ENCODE measurements at places on chromosomes 6 and 20. TPM values are rescaled to one million over a fixed set of nuclear protein-coding genes. Genes with fewer than 3 reads are reported as not detected.

DNA sequence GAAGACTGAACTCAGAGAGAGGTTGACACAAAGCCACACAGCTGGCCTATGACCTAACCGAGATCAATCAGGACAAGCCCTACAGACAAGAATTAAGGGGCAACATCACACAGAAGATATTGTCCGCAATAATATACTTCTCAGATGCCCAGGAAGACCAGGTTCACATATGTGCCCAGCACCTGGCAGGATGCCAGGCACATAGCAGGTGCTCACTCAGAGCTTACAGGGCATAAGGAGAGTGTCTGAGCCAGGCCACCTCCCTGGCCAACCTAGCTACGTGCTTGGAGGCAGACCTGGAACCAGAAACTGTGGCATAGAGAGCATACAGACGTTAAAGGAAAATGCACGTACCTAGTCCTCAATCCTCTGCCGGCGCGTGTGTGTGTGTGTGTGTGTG lies 87.0 kb upstream of the LRFN2 start:
- no peaks in the 10 kb centered on the region for H3K4me1 ChIP-seq
- no peaks in the 10 kb centered on the region for H3K36me3 ChIP-seq
- no peak overlapping the region for H3K4me3 ChIP-seq

DNA sequence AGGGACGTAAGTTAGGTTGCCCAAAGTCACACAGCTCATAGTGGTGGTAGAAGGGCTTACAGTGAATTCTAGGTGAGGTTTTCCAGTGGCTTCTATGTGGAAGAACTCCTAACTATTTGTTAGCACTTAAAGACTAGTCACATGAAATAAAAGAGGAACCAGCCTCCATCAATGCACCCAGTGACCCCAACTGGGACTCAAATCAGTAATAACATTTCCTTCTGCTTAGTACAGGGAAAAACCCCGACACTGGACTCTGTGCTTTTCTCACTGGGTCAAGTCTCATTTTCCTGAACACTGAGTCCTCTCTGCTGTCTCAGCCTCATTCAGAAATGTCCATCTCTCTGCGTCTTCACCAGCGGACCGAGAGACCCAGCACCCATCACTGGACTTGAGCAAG lies 89.2 kb downstream of the SLC22A23 start:
- no peaks in the 10 kb centered on the region for H3K27me3 ChIP-seq
- H3K4me3 ChIP-seq: no peak overlapping the region
- H3K36me3 ChIP-seq: no peaks in the 10 kb centered on the region
- no peak overlapping the region for H3K27ac ChIP-seq
- DNase-seq: no peak
- H3K4me1 ChIP-seq: peaks cover 3% of the 10 kb centered on the region

- no peaks in the 10 kb centered on the region for H3K27me3 ChIP-seq
- H3K27ac ChIP-seq: no peak overlapping the region
- H3K4me1 ChIP-seq: peaks cover 14% of the 10 kb centered on the region
- H3K4me3 ChIP-seq: no peak overlapping the region
Observed at GRCh38 chr20:53406580-53406979, 187.1 kb downstream of the ZNF217 start.

DNA sequence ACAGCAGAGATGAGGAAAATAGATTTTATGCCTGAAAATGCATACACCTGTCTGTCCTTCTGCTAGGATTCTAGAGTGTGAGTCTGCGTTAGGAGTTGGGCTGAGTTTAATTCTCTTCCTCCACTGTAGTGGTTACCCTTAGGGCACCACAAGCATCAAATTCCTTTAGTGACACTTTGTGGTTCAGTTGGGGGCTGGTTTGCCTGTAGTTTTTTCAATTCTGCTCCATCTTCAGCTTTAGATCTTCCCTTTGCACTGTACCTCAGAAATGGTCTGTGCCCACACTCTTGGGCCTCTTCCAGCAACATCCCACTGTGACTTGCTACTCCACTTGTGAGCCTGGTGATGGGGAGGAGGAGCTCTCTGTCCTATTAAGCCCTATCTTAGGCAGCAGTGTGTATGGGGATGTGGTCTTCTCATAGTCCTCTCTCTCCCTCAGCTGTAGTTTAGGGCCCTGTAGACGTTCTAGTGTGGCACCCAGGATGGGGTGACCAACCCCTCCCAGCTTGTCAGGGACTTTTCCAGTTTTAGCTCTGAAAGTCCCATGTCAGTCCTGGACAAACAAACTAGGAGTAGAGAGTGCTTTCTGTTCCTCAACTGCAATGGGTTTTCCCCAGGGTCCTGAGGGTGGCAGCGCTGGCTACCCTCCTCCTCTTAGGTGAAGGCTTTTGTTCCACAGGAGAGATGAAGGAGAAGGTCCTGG lies 19.7 kb upstream of the OGFRL1 start:
- no peaks in the 10 kb centered on the region for H3K36me3 ChIP-seq
- no peak overlapping the region for H3K27ac ChIP-seq
- H3K4me1 ChIP-seq: no peaks in the 10 kb centered on the region
- no peak overlapping the region for H3K4me3 ChIP-seq
- no peaks in the 10 kb centered on the region for H3K27me3 ChIP-seq

GRCh38 chr6:157014871-157015270 lies 237.7 kb downstream of the ARID1B start:
- H3K4me3 ChIP-seq: no peak overlapping the region
- no peaks in the 10 kb centered on the region for H3K36me3 ChIP-seq
- no peak for DNase-seq
- H3K27ac ChIP-seq: no peak overlapping the region
- peaks cover 10% of the 10 kb centered on the region for H3K4me1 ChIP-seq

CST4 gene
- not detected for total RNA-seq

DNA sequence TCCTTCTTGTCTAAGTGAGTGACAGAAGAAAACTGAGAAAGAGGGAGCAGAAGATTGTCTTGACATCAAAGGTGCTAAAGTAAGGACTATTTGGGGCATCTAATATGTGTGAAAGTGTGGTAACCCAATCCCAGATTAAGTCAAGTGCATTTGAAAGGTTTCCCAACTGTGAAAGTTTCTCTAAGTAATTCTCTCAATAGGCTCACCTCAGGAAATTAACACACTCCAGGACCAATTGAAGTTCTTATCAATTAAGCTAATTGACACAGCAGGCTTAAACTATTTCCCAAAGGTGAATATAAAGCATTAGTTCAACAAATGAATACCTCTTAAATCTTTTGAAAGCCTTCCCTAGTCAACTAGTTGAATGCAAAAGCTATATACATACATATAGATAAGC lies 212.8 kb upstream of the FUT9 start:
- no peaks in the 10 kb centered on the region for H3K4me1 ChIP-seq
- DNase-seq: no peak
- no peak overlapping the region for H3K27ac ChIP-seq
- H3K36me3 ChIP-seq: no peaks in the 10 kb centered on the region

DNA sequence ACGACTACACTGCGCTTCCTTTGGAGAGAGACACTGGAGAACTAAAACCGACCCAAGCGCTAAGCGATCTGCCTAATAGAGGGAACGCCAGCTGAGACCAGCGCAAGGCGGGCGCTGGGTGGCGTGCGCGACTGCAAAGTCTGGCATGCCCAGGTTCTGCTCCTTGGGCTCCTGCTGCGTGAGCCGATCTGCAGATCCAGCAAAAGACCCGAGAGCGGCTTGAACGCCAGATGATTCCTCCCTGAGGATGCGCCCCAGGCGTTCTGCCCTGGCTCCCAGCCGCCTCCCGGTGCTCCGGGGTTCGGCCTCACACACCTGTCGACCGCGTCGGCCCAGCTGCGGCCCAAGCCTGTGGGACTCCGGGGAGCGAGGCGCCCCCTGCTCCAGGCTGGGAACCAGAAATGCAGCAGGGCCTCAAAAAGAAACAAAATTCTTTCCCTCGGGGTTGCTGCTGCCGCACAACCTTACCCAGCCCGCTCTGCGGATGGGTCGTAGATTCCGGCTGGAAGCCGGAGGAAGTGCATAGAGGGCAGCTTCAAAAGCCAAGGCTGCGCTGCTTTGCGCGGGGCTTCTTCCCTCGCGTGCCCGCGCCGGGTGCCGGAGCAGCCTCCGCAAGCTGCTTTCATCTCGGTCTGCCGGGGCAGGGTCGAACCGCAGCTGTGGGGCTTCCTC lies 17.9 kb upstream of the PRDM13 start:
- peak overlapping the region; percentile 65 for H3K4me3 ChIP-seq
- H3K27me3 ChIP-seq: peaks cover 60% of the 10 kb centered on the region
- peaks cover 39% of the 10 kb centered on the region for H3K4me1 ChIP-seq

TGM3 gene
- total RNA-seq: 0.32 TPM

RRAGD gene
- 62.9 TPM for total RNA-seq

GPR6 gene
- total RNA-seq: not detected

Data from lower lobe of right lung (tissue), 2 donors.